Ureter (tissue), 1 donor: ENCODE measurements at places on chromosomes 5 and 9. TPM values are rescaled to one million over a fixed set of nuclear protein-coding genes. Genes with fewer than 3 reads are reported as not detected.

DNA sequence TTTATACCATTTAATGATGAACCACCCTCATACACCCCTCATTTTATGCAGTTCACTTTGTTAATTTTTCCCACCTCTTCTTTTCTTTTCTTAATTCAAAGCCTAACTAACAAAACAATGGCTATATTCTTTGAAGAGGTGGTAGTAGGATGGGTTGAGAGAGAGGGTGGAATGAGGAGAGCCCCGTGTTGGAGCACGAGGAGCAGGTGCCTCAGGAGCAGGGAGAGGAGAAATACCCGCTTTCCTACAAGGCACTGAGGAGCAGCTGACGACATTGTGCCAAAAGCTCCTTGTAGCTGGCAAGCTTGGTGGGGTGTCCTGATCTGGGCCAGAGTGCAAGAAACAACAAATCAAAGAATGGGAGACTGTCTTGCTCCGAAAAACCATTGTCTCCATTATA, 129.6 kb downstream of the HTR4 start:
- no peak for DNase-seq

Gene AK8
- 1.7 TPM for total RNA-seq

DNA sequence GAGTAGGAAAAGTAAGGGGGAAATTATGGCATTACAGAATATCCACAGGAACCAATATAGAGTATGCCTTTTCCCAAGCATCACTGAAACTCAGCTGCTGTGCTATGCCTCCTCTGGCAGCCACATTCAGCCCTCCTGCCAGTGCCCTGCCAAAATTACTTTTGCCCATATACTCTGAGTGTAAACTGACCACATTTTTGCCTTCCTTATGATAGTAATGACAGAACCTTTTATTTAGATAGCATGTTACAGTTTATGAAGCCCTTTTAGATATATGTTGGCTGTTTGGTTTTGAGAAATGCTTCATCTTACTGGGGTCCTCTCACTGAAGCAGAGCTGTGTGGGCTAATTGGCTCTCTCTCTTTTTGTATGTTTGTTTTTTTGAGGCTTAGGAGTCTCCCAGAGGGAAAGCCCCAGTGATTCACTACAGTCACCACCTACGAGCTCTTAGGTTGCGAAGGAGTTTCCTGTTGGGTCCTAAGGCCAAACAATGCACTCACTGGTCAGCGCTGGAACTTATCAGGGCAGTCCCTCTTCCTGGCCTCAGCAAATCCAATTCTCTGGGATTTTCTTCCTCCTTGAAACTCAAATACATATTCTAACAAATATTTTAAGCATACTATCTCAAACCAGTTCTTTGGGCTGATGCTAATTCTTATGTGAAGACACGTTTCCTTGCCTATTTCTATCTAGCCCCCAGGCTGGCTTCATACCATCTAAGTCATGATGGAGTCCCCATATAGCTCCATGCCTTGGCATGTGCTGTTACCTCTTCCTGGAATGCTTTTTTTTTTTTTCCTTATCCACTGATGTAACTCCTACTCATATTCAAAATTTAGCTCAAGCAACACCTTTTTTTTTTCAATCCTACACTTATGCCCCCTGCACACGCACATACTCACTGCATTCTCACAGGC, 3.7 kb downstream of the PHF24 start:
- no peak for DNase-seq

- no peak for DNase-seq
Observed at GRCh38 chr5:39117401-39117800, 43.2 kb upstream of the RICTOR start.

Gene RNF183
- 0.96 TPM for total RNA-seq

- DNase-seq: no peak
Observed at GRCh38 chr9:110141227-110141793, 66.6 kb downstream of the C9orf152 start.

Gene PCDHGC4
- total RNA-seq: 3.6 TPM

DNA sequence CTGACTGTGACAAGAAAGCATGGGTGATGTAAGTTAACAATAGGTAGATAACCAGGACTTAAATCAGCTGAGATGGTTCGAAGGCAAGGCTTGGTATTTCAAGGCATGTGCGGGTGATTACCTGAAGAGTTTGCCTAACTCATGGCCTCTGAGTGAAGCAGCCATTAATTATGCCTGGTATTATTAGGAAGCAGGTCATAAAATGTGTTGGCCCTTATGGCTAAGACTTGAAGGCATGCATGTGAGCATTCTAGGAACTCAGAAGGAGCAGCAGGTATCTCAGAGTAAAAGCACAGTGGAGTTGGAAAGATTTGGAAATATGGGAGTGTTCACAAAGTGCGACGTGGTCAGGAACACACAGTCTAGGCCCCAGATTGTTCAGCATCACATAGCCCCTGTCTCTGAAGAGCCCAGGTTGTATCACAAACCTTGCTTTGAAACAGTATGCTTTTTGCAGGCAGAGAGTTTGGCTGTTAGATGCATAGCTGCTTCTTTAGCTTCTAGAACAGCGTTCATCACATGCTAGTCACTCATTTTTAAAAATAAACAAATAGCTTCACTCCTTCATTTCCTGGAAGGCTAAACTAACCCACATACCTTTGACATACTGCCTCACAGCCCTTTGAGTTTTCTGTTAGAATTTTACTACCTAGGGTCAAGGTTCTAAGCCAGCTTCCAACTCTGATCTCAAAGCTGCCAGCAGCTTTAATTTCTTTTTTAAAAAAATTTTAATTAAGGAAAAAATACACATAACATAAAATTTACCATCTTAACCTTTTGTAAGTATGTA, 2.1 kb downstream of the HEXB start:
- DNase-seq: no peak

Gene GPSM1
- 16.6 TPM for total RNA-seq

DNA sequence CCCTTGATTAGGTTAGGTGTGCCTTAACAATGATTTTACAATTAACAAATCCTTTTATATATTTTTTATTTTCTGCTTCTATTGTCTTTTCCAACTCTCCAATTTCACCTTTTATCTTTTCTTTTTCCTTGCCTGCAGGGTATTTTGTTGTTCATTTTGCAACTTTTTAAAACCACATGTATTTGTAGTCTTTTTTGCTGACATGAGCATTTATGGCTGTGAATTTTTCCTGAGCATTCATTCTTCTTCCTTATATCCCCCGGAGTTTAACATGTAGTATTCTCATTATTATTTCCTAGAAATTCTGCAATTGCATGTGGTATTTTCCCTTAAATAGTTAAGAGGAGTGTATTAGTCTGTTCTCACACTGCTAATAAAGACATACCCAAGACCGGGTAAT, 41.6 kb downstream of the FAM81B start:
- DNase-seq: no peak

DNA sequence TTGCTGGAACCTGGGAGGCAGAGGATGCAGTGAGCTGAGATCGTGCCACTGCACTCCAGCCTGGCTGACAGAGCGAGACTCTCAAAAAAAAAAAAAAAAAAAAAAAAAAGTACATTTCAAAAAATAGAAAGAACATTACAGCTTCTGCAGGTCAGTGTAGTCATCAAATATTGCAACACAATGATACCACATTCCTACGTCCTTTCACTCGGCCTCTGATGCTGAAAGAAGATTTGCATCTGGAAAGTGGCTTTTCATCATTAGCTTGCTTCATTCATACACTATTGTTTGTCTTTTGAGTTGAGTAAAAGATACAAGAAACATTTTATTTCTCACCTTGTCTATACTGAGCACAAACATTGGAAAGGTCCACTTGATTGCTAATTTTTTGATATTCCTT, 59.6 kb upstream of the CPLANE1 start:
- no peak for DNase-seq

Gene DAB2IP
- 103 TPM for total RNA-seq

GRCh38 chr9:118558026-118558425, 811.2 kb downstream of the BRINP1 start:
- no peak for DNase-seq

GRCh38 chr5:107265193-107265592, 405.5 kb downstream of the EFNA5 start:
- no peak for DNase-seq

GRCh38 chr9:123408313-123409262, 52.6 kb downstream of the CRB2 start:
- no peak for DNase-seq

DNA sequence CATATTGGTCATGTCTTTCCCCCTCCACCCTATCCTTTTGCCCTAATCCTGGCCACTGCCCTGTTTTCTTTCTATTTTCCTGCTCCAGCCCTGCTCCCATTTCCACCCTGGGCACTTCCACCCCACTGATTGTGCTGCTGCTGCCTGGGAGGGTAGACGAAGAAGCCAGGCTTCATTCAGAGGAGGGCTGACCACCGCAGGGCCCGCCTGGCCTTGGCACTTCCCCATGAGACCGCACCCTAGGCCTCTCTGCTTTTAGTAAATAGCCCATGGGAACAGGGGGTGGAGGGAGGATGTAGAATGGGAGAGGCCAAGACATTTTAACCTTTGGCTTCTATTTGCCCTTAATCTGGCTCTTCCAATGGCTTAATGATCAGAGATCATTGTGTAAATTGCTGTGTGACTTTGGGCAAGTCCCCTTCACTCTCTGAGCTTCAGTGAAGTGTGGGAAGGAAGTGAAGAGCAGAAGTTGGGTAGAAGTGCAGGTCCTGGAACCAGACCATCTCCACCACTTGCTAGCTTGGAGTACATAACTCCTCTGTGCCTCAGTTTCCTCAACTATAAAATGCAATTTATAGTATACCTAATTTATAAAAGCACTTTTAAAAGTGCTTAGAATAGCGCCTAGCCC, 13.6 kb upstream of the GPX3 start:
- no peak for DNase-seq

Gene WNT8A
- not detected for total RNA-seq

DNA sequence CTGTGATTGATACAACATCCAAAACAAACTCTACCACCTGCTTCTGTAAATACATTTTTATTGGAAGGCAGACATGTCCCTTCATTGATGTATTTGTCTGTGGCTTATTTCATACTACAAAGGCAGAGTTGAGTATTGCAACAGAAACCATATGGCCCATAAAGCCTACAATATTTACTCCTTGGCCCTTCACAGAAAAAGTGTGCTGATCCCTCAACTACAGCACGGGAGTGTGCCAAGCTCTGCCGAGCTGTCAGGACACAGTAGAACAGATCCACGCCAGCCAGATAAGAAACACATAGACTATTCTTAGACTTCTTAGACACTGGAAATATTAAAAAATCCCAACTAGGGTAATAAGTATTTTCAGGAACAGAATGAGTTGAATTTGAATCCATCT, 13.2 kb downstream of the TICAM2 start:
- no peak for DNase-seq

GRCh38 chr5:174427304-174427703, 297.1 kb upstream of the MSX2 start:
- no peak for DNase-seq

GRCh38 chr9:133490865-133491655, 12.2 kb upstream of the SLC2A6 start:
- no peak for DNase-seq

GRCh38 chr5:125151150-125151900, 404.9 kb upstream of the ZNF608 start:
- no peak for DNase-seq

DNA sequence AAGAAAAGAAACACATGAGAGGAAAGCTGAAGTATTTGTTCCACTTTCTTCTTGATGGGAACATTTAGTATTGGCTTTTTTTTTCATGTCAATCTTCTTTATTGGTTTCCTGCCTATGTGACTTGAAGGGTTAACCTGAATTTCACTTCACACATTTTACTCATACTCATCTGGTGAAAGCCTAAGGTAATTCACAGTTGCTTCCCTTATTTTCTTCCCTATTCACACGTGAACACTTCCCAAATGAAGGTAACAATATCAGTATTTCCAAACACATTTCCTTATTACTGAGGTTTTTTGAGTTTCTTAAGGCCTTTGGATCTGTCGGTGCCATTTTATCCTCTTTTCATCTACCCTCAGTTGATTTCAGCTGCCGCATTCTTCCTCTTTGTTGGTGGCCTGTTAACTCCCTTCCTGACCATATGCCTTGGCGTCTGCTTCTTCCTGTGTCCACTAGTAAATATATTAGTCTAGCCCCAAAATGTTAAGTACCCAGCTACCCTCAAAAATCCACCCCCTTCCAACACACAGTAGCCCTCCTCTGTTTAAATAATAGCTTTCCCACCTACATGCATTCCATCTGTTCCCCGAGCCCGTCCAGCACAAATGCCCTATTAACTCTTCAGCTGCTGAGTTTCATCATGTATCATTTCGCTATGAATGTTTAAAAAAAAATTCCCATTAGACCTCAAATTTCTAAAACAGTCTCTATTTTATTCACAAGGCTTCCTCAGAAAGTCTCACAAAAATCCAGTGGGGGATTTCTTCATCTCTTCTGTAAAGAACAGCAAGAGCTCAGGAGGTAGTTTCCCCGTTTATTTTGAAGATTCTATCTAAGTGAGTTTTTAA, 97.3 kb downstream of the USP20 start:
- DNase-seq: no peak

- no peak for DNase-seq
Observed at GRCh38 chr5:84764227-84764626, 379.5 kb upstream of the EDIL3 start.

DNA sequence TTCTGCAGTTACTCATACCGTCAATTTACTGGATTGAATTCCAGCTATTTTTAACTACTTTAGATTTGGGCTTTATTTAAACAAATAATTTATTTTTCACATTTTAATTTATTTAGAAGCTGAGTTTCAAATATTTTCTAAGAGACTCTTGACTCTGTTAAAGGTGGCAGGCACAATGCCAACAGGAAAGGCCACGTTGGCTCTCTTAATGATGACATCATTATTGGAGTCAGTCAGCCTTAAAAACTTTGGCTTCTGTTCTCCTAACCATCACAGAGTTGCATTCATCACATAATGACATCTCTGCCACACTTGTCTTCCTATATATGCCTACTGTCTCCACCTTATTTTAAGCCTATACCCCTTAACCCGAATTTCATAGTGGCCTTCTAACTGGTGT, 172.3 kb upstream of the PLPPR1 start:
- DNase-seq: no peak

- no peak for DNase-seq
Observed at GRCh38 chr5:124825983-124826337, 79.5 kb upstream of the ZNF608 start.

DNA sequence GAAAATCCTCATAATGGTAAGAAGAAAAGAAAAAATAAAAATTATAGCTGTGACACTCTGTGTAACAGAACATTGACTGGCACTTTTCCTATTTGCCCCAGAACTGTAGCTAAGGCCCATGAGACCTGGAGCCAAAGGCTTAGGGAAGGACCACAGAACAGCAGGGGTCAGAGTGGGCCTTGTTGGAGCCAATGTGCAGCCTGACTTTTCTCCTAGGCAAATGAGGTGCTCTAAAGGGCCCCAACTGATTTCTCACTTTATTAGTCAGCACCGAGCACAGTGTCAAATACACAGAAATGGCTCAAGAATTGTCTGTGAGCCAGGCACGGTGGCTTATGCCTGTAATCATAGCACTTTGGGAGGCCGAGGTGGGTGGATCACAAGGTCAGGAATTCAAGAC, 4.0 kb upstream of the MEGF9 start:
- DNase-seq: no peak

DNA sequence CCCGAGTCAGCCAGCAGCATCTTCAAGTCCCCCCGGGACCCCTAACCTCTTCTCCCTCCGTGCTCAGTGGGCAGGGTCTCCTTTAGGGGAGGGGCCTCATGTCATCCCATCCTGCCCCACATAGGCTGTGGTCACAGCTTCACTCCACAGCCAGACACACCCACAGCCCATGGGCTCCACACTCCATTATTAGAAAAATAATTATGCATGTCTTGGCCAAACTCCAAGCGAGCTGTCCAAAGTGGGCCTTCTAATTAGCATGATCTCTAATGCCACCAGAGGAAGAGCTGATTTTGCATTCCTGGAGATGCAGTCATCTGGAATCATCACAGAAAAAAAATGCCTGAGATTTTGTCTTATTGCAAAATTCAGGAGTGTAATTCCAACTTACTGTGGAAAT, 418.2 kb downstream of the IRX2 start:
- DNase-seq: no peak
